Upper lobe of left lung (tissue), 6 donors: ENCODE measurements at places on chromosomes 7 and 10. TPM values are rescaled to one million over a fixed set of nuclear protein-coding genes. Genes with fewer than 3 reads are reported as not detected.

DNA sequence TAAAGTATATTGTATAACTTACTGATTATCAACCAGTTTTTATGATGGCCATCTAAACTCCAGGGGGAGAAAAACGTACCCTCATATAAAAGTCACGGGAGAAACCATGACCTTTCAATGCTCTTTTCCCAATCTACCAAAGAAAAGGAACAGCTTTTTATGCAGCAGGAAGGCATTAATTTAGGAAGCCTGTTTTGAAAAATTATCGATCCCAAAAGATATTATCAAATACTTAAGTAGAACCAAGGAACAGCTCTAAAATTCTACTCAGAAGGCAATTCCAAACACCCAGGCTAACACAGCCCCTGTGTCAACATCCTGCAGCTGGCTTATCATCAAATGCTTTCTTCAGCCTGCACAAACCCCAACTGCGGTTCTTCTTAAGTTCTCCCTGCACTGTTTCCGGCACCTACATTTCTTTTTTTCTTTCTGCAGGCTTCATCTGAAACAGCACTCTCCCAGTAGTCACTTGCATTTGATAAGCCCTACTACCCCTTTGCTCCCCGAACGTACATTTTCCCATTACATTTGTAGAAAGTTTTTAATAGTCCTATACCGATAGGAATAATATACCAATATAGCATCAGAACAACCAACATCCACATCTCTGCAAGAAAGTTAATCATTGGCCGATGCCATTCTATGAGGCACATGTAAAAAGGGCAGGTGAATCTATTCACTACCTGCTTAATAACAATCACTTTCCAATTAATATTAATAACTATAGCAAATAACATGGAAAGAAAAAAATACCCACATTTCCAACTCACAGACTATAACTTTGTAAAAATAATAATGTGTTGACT lies 47.9 kb downstream of the PIP4K2A start:
- H3K4me1 ChIP-seq: peaks cover 17% of the 10 kb centered on the region
- no peak overlapping the region for H3K4me3 ChIP-seq
- no peak overlapping the region for H3K27ac ChIP-seq
- H3K36me3 ChIP-seq: no peaks in the 10 kb centered on the region
- no peaks in the 10 kb centered on the region for H3K27me3 ChIP-seq

DNA sequence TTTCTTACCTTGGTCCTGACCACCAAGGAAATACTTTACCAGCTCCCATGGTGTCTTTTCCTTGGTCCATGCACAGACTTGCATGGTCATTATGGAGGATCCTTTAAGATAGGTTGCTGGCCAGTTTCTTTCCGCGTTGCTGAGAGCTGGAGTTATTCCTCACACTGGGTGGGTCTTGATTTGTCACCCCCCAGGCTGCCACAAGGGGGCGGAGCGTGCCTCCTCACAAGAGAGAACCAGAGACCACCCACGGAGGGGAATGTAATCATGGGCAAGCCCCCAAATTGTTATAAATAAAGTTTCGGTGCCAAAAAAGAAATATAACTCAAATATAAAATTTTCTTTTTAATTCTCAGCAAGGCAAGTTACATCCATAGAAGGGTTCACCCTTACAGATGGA lies 10.5 kb upstream of the TRIM24 start:
- no peak overlapping the region for H3K27ac ChIP-seq
- H3K36me3 ChIP-seq: no peaks in the 10 kb centered on the region
- H3K4me3 ChIP-seq: no peak overlapping the region
- no peaks in the 10 kb centered on the region for H3K27me3 ChIP-seq
- H3K4me1 ChIP-seq: no peaks in the 10 kb centered on the region

DNA sequence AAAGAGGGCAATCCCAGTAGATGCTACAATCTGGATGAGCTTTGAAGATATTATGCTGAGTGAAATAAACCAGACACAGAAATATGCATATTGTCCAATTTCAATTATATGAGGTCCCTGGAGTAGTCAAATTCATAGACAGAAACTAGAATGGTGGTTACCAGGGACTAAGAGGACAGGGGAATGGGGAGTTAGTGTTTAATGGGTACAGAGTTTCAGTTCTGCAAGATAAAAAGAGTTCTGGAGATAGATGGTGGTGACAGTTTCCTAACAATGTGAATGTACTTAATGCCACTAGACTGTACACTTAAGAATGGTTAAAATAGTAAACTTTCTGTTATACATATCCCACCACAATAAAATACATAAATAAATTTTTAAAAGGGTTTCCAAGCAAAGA lies 236.6 kb downstream of the ELMO1 start:
- no peak overlapping the region for H3K4me3 ChIP-seq
- DNase-seq: no peak
- H3K36me3 ChIP-seq: no peaks in the 10 kb centered on the region
- H3K27me3 ChIP-seq: no peaks in the 10 kb centered on the region
- peaks cover 19% of the 10 kb centered on the region for H3K4me1 ChIP-seq
- H3K27ac ChIP-seq: peak overlapping the region; percentile 39

DNA sequence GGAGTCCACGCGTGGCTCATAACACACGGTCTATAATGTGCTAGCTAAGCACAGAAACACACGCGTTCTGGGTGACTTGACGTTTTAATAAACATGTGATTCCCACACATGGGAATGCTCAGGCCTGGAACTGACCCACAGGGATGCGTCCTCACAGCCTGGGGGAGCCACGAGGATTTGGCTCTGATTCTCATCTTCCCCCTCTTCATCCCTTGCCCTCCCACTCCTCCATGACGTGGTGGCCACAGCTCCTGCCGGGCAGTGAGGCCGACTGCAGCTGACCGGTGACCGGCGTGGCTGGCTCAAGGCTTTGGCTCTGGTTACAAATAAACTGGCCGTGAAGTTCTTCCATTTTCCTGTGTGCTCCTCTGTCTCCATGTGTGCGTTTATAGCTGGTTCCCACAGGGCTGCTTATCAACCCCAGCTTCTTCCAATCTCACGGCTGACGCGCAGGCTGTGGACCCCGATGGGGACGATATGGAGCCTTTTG lies 40.9 kb upstream of the KLF6 start:
- H3K27me3 ChIP-seq: no peaks in the 10 kb centered on the region
- no peak for DNase-seq
- no peak overlapping the region for H3K27ac ChIP-seq
- H3K4me1 ChIP-seq: peaks cover 6% of the 10 kb centered on the region
- no peaks in the 10 kb centered on the region for H3K36me3 ChIP-seq

DNA sequence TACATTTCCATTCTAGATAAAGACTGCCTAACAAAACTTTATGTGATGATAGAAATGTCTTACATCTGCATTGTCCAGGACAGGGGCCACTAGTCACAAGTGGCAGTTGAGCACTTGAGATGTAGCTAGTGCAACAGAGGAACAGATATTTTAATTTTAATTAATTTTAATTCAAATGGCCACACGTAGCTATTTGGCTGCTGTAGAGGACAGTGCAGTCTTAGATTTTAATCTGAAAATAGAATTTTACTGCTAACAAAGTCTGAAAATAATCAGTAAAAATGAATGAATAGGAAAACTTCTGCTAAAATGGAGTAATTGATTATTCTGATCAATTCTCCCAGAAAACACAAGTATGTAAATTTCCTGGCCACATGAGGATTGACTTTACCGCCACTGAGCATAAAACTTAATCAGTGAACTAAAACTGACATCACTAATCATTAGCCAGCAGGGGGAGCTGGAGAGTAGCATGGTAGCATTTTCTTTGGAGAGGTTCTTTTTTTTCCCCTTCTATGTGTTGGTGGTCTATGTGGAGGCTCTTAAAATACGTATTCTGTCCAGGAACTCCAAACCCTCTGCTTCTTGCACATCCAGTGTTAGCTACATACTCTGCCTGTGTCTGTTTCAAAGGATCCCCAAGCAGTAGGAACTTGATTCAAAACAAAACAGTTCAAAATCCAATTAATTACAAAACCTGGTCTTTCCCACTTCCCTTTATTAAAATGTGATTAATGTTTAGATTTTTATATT lies 52.1 kb downstream of the TSPAN12 start:
- no peak overlapping the region for H3K4me3 ChIP-seq
- peaks cover 12% of the 10 kb centered on the region for H3K4me1 ChIP-seq
- H3K27ac ChIP-seq: no peak overlapping the region
- no peaks in the 10 kb centered on the region for H3K36me3 ChIP-seq

- H3K27ac ChIP-seq: no peak overlapping the region
- no peaks in the 10 kb centered on the region for H3K4me1 ChIP-seq
Measured at GRCh38 chr10:27369880-27370279, 129.3 kb upstream of the ACBD5 start.

GRCh38 chr7:151717415-151717814 lies 159.5 kb downstream of the PRKAG2 start:
- DNase-seq: no peak
- peaks cover 29% of the 10 kb centered on the region for H3K4me1 ChIP-seq
- H3K27me3 ChIP-seq: no peaks in the 10 kb centered on the region
- peak overlapping the region; percentile 52 for H3K27ac ChIP-seq
- H3K36me3 ChIP-seq: no peaks in the 10 kb centered on the region

GRCh38 chr10:118516716-118517115 lies 78.7 kb downstream of the PRLHR start:
- no peaks in the 10 kb centered on the region for H3K27me3 ChIP-seq
- H3K4me3 ChIP-seq: no peak overlapping the region
- no peak overlapping the region for H3K27ac ChIP-seq
- no peak for DNase-seq
- H3K4me1 ChIP-seq: no peaks in the 10 kb centered on the region
- H3K36me3 ChIP-seq: no peaks in the 10 kb centered on the region

DNA sequence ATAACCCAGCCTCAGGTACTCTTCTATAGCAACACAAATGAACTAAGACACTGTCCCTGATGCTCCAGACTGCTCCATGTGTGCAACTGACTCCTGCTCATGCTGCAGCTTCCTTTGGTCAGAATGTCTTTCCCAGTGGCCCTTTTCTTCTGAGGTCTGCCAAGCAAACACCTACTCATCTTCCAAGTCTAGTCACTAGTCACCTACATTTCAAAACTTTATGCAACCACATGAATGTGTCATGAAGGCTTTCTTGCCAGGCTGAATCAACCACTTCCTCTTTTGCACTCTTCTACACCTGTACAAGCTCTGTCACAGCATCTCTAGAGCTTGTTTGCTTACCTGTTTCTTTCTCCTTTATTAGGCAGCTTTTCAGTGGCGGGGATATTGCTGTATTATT lies 75.8 kb downstream of the LSMEM1 start:
- H3K4me3 ChIP-seq: no peak overlapping the region
- H3K36me3 ChIP-seq: no peaks in the 10 kb centered on the region
- no peak overlapping the region for H3K27ac ChIP-seq
- no peaks in the 10 kb centered on the region for H3K4me1 ChIP-seq

- H3K36me3 ChIP-seq: no peaks in the 10 kb centered on the region
- no peak overlapping the region for H3K27ac ChIP-seq
- H3K4me1 ChIP-seq: no peaks in the 10 kb centered on the region
Measured at GRCh38 chr7:42351316-42351935, 114.4 kb upstream of the GLI3 start.

DNA sequence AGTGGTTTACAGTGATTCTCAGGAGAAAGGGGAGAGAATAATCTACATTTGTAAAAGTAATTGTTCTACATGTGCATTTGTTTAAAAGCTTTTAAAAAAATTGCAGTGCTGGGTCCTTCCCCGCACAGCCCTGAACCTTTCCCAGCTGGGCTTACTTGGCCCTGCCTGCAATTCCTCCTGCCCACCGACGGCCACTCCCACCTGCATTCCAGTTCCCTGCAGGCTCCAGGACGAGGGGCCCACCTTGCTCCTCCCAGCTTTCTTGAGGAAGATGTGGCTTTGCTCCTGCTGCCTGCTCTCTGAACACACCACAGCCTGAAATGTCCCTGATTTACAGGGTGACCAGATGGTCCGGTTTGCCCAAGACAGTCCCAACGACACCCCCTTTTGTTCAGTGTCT lies 222.7 kb downstream of the PRPF18 start:
- peaks cover 5% of the 10 kb centered on the region for H3K4me1 ChIP-seq
- H3K27me3 ChIP-seq: no peaks in the 10 kb centered on the region
- no peak overlapping the region for H3K4me3 ChIP-seq
- DNase-seq: no peak
- H3K27ac ChIP-seq: no peak overlapping the region

DNA sequence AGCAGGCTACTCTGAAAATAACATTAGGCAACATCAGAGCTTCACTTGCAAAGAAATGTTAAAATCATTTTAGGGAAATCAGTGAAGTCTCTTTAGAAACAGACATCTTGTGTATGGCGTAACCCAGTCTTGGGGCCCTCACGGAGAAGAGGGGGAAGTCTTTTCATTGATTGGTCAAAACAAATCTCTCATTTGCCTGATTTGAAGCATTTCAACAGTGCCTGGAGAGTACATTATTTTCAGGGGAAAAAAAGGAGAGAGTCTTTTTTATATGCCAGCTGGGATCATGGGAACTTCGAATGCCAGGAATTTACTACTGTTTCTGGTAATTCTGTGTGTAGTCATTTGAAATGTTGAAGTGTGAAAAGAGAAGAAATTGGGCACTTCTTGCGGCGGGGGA lies 471.4 kb downstream of the PLXDC2 start:
- H3K4me3 ChIP-seq: no peak overlapping the region
- no peak for DNase-seq
- no peaks in the 10 kb centered on the region for H3K36me3 ChIP-seq
- no peaks in the 10 kb centered on the region for H3K27me3 ChIP-seq

Gene CALHM3
- total RNA-seq: 0.79 TPM

Gene VAX1
- not detected for total RNA-seq

Gene NPSR1
- not detected for total RNA-seq

Gene PIK3AP1
- 22.0 TPM for total RNA-seq

Gene ZNF117
- 34.4 TPM for total RNA-seq

Gene NACAD
- 1.1 TPM for total RNA-seq

Gene WNT16
- not detected for total RNA-seq

Gene CALML3
- total RNA-seq: not detected

Gene OR13A1
- not detected for total RNA-seq

Gene OPN4
- not detected for total RNA-seq

Gene LIPN
- total RNA-seq: 1.9 TPM

Gene OR2A42
- total RNA-seq: 0.46 TPM
